ENCODE measurements at places on chromosomes 4 and X.

- no peak for DNase-seq
These were observed 90.8 kb downstream of the NHS start for GRCh38 chrX:17465802-17466201.

DNA sequence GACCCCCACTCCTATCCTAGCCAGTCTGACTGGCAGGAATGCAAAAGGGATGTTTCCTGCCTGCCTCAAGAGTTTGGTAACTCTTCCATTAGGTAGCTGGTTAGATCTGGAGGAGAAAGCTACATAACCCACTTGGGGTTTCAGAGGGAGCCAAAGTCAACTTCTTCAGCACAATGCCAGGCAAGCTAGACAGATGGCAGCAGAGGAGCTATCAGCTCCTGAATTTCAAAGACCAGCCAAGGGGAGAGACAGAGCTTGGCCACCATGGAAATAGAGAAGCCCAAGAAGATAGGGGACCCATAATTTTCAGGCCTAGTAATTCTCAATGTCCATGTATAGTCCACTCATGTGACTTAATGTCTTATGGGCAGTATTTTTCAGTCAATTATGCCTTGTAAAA lies 56.4 kb downstream of the PGRMC1 start:
- DNase-seq = no peak

DNA sequence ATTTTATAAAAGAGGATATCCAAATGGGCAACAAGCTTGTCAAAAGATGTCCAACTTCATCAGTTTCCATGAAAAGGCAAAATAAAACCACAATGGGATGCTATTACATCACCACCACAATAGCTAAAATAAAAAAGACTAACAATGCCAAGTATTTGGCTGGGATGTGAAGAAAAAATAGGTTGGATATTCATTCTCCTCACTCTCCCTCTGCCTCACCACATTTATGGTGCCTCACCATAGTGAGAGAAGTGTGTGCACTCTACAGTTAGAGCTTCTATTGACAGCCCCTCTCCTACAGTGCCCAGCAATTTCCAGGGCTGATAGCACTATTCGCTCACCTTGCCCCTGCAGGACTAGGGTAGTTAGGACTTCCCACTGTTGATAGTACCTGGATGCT lies 25.5 kb downstream of the VEGFC start:
- DNase-seq = no peak

DNA sequence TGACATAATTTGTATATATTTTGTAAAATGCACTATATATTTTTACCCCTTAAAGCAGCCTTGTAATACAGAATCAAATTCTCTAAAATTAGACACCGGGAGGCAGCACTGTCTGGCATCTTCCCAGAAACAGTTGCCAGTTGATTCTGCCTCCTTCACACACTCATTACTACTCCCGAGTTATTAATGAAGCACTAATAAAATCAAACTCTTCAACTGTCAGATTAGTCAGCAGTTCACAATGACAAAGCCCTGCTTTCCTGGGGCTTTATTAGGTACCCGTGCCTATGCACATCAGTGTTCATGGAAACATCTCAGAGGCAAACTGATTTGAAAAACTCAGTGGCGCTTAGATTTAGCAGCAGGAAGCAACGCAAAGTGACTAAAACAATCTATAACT lies 103.5 kb upstream of the VEGFC start:
- DNase-seq = no peak

DNA sequence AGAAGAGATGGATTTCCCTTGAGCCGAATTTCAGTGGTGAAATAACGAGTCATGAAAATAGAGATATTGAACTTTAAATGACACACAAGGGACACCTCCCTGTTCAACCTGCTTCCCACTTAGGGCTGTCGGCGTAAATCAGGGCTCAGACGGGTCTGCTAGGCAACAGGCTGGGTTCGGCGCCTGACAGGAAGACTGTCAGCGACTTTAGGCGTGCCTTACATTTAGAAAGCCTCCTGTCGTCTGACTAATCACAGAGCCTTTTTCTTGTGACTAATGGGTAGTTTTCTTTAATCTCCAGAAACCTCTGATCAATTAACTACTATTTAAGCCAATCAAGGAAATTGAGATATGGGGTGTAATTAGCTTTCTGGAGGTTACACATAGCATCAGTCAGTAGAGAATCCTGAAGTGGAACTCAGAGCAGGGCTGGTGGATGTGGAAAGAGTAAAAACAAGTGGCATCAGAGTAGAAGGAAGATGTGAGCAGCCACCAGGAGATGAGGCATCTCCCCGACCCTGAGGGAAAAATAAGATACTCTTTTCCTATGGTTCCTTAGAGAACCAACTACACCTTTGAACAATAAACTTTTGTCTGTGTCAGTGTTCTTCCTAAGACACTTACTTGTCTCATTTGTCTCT lies 86.2 kb upstream of the HS3ST1 start:
- DNase-seq = no peak

DNA sequence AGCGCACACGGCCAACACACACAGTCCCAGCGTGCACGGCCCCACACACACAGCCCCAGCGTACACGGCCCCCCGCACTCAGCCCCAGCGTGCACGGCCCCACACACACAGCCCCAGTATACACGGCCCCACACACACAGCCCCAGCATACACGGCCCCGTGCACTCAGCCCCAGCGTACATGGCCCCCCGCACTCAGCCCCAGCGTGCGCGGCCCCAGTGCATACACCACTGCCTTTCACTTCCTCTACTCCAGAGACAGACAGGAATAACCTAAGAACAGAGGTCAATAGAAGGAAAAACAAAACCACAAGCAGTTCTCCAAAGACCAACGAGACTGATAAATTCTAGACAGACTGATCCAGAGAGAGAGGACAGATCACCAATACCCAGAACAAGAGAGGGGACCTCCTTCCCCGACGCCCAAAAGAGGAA lies 17.1 kb downstream of the GAK start:
- no peak for DNase-seq
